Activated CD4-positive, CD25-positive, alpha-beta regulatory T cell (primary cell): ENCODE measurements at places on chromosomes 7 and 10.

DNA sequence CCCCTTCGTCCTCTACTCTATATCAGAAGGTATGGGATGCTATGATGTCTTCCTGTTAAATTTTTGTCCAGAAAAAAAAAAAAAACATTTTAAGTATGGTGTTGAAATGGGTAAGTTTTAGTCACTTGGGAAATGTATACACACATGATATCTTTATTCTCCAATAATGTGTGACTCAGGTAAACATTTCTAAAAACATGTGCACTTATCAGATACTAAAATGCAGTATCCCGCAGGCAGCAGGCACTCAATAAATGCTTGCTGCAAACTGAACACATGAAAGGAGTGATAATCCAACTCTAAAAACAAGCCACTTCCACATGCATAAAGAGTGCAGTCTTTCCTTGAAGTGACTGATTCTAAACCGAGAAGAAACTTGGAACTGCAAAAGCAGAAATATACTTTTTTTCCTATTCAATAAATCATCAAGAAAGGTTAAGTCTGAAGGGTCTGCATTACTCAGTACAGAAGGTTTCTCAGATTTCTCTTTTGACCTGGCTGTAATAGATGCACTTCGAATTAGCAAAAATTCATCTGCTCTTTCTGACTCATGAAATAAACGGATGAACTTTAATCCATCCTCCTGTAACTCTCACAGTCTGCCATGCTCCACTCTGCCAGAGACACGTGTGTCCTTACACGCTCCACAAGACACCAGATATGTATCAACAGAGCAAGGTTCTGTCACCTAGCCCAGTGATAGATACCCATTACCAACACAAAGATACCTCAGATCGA, 84.0 kb downstream of the HIPK2 start:
- DNase-seq = no peak

- no peak for DNase-seq
Measured at GRCh38 chr7:922334-923107, 32.0 kb downstream of the ADAP1 start.

DNA sequence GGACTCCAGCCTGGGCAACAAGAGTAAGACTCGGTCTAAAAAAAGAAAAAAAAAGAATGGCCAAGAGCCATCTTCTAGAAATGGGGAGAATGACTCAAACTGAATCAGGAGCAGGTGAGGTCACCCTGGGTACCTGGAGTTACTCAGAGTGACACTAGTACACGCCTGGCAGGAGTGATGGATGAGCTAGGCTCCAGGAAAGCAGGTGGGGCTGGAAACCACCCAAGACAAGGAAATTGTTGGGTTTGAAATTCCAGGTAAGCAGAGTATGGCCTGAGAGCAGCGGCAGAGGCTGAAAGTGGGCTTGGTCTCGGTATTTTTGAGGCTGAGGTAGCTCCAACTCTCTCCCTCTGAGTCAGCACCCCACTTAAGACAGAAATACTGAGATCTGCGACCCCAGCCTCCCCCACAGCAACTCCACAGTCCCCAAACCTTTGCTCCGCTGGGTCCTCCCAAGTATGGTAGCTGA, 18.5 kb downstream of the DDIT4 start:
- peak; percentile 25 for DNase-seq

GRCh38 chr10:127040756-127041155, 135.5 kb downstream of the DOCK1 start:
- DNase-seq = no peak

- no peak for DNase-seq
Measured at GRCh38 chr10:125201108-125201524, 40.8 kb upstream of the CTBP2 start.

DNA sequence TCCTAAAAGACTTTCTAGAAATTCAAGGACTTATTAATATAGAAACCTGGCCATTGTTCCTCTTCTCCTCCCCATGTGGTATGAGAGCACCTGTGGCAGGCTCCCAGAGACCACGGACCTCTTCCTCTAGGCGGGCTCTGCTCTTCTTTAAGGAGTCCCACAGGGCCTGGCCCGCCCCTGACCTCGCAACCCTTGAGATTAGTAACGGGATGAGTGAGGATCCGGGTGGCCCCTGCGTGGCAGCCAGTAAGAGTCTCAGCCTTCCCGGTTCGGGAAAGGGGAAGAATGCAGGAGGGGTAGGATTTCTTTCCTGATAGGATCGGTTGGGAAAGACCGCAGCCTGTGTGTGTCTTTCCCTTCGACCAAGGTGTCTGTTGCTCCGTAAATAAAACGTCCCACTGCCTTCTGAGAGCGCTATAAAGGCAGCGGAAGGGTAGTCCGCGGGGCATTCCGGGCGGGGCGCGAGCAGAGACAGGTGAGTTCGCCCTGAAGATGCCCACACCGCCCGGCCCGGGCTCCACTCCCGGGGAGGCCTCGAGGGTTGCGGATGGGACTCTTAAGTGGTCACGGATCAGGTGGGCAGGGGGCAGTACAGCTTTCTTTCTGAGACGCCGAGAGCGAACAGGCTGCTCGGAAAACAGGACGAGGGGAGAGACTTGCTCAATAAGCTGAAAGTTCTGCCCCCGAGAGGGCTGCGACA, at the start of gene SLC26A4:
Gene SLC26A4, plus strand, starts transcription at position 448 of the 700 bp plus-strand sequence. CDS start 814 bp downstream, outside the sequence.
- DNase-seq = peak; percentile 10

- DNase-seq = no peak
Measured at GRCh38 chr7:147199868-147200267, 1083.3 kb downstream of the CNTNAP2 start.

- no peak for DNase-seq
Measured at GRCh38 chr10:34710391-34710751, 104.7 kb downstream of the PARD3 start.

GRCh38 chr10:29845166-29845565, 210.4 kb upstream of the SVIL start:
- DNase-seq = no peak

DNA sequence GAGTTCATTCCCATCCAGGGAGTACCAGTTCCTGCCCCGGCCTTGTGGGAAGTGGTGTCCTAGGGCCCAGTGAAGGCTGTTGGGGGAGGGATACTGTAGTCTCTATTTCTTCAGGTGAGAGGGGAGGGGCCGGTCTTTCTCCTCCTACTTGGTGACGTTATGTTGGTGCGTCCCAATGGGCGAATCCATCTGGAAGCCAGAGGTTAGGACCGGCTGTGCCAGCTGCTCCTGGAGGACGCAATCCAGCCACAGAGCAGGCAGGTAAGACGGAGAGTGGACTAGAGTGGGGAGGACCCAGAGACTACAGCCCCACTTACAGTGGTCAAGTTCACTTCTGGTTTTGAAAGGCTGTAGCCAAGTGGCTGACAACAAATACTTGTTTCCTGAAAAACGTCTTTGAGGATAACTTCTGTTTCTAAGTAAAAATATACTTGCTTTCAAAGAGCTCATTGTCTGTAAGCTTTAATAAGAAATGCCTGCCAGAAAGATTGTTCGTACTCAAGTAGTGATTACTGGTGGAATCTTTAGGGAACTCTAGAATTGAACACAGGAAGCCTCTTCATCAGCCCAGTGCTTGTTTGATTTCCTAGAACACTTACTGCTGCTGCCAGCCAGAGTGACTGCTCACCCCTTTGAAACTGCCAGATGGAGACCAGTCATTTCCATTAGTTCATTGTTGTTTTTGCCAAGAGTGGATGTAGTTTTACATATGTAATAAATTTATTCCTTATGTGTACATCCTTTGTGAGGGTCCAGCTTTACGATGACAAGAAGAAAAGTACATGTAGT, 25.4 kb downstream of the RBM33 start:
- no peak for DNase-seq

DNA sequence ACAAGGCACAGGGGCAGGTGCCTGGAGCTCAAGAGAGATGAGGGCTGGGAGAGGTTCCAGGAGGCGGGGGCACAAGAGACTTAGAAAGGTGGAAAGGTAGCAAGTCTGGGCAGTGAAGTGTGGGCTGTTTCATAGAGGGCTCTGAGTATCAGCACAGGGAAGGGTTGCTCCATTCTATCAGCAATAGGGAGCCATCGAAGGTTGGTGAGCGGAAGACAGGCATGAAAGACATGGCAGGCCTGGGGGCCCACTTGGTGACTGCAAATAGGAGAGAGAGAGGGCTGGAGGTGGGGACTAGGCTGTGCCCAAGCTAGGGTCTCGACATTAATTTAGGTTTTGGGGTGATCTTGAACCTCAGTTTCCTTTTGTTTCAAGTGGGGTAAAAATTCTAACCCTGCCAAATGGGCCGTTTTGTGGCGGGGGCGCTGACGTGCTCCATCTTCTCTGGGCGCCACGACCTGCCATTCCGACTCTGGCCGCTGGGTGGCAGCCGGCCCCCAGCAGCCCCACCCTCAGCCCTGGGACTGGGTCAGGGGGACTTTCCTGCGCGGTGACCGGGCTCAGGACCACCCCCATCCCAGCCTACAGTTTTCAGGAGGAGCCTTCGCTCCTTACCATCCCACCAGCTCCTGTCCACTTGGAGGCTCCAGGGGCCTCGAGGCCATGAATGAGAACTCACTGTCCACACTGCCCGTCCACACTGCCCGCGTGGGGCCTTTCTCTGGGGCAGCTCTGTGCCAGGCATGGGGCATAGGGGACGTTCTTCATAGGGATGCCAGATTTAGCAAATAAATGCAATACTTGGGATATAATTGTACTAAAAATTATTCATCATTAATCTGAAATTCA, 37.2 kb upstream of the PCBD1 start:
- DNase-seq = peak; percentile 12

DNA sequence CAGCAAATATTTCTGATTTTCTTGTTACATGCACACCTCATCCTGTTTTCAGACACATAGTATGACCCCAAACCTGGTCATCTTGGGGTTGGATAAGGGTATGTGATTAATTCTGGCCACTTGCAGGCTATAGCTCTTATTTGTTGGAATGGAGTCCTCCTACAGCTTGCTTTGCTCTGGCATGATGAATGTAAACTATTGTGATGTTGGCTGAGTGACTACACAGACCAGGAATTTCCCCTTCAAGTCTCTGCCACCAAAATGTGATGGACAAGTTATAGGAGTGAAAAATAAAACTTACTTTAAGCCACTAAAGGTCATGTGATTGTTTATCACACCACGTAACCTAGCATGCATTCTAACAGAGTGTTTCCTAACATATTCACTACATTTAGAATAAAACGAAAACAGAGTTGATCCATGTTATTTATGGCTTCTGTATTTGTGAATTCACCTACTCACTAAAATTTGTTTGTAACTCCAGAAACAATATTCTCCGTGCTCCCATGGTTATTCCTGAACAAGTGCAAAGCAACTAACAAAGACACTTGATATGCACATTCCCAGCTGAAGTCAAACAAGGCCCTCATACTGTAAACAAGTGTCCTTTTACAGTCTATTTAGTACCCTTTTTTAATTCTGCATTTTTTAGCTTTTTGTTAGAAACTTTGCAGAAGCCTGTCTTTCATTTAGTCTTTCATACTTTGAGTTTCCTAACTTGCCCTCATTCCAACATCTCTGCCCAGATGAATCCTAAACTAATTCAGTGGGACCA, 599.2 kb upstream of the PCDH15 start:
- DNase-seq = no peak

DNA sequence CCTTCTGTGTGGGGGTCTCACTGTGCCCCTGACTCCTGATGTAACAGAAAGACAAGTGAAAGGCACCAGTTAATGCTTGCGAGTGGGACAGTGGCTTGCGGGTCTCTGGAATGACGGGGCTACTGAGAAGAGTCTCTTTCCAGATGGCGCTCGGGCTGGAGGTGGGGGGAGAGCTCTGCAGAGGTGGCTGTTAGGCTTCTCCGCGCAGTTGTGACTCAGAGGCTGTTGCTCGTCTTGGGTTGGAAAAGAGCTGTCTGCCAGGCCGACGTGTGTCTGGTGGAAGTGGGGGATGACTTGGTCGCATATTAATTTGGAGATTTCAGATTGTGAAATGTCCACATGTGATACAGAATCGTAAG, 27.9 kb upstream of the SH2B2 start:
- no peak for DNase-seq

DNA sequence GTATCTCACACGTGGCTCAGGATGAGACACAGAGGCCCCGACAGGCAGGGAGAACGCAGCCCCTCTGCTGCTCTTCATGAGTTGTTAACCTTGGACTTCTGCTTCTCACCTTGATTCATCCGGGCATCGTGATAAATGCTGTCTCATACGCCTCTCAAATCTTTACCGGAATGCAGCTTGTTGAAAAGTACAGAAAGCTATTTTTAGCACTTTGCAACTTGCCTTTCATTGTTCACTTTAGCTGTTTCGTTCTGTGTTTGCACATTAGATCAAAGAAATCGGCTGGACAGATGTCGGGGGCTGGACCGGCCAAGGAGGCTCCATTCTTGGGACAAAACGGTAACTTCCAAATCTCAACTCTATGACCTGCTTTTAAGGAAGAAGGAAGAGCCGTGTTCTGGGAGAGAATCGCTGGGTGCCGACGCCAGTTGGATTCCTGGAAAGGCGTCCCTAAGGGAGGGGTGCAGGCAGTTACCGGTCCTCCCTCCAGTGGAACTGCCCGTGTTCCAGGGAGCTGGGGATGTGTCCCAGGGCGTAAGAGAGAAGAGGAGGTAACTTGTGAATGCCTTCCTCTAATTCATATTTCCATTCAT, 49.3 kb downstream of the PFKP start:
- DNase-seq = no peak

GRCh38 chr7:30001998-30002397, 12.4 kb upstream of the SCRN1 start:
- DNase-seq = no peak

GRCh38 chr10:112383325-112383724, 9.4 kb downstream of the ACSL5 start:
- no peak for DNase-seq

GRCh38 chr7:127941476-127942210, 89.6 kb downstream of the LRRC4 start:
- DNase-seq = no peak

- DNase-seq = no peak
Measured at GRCh38 chr10:74750848-74751274, 75.5 kb upstream of the KAT6B start.

GRCh38 chr10:23106331-23107072, 11.1 kb downstream of the MSRB2 start:
- DNase-seq = no peak

DNA sequence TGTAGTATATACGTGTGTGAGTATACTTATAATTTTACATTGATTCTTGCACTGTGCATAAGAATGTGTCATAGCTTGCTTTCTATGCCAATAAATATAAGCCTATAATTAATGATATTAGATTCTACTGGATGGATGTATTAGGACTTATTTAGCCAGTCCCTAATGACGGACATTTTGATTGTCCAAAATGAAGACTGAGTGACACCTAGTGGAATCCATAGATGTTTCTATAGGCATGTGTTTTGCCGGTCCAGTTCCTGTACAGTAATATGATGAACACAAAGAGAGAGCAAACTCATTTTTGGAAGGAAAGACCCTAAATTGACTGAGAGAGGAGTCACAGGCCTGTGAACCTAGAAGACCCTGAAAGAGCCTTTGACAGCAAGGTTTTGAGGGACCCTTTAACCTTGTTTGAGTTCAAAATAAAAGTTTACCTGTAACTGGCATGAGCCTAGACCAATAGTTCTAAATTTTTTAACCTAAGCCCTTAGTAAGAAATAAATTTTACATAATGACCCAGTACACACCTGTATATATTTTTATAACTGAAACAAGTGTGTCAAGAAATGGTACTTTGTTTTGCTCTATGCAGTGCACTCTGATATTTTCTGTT, 42.4 kb upstream of the AGBL3 start:
- DNase-seq = no peak
